HepG2 (cell line): ENCODE measurements at places on chromosomes 5 and 9. TPM values are rescaled to one million over a fixed set of nuclear protein-coding genes. Genes with fewer than 3 reads are reported as not detected.

PALM2AKAP2 gene
- total RNA-seq: 1.5 and 1.8 TPM in 2 replicates

RXFP3 gene
- total RNA-seq: not detected in 2 replicates

GRCh38 chr9:136685790-136686533, 1.3 kb downstream of the AGPAT2 start:
- H3K4me3 ChIP-seq: peak overlapping the region; percentile 75; the same call in 1 of the 2 replicates
- H3K36me3 ChIP-seq: no peaks in the 10 kb centered on the region
- peaks cover 49% of the 10 kb centered on the region for H3K4me1 ChIP-seq

- H3K4me3 ChIP-seq: no peak overlapping the region
- H3K27ac ChIP-seq: no peak overlapping the region
- peaks cover 4% of the 10 kb centered on the region; the same call in 1 of the 3 replicates for H3K27me3 ChIP-seq
- H3K36me3 ChIP-seq: no peaks in the 10 kb centered on the region
- DNase-seq: no peak
Observed at GRCh38 chr5:122741681-122742080, 33.2 kb upstream of the SNX2 start.

- no peak overlapping the region for H3K4me3 ChIP-seq
- H3K27me3 ChIP-seq: no peaks in the 10 kb centered on the region
- no peaks in the 10 kb centered on the region for H3K4me1 ChIP-seq
- no peak for DNase-seq
- H3K27ac ChIP-seq: no peak overlapping the region
- no peaks in the 10 kb centered on the region for H3K36me3 ChIP-seq
Observed at GRCh38 chr5:116621599-116621998, 47.0 kb upstream of the SEMA6A start.
